D721Med (cell line): ENCODE measurements at places on chromosomes 6 and 20.

DNA sequence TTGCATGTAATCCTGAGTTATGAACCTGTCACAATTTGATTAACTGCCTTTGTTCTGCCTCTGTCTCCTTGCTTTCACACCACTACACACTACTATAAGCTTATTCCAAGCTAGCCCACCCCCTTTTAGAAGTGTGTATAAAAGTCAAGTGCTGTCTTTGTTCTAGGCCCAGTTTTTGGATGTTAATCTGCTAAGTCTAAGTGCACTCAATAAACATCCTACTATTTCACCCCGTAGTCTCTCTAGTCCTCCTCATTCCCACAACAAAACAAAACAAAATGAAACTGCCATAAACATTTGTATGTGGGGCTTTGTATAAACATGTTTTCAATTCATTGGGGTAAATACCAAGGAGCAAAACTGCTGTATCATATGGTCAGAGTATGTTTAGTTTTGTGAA lies 16.1 kb upstream of the SPACA1 start:
- DNase-seq: no peak

DNA sequence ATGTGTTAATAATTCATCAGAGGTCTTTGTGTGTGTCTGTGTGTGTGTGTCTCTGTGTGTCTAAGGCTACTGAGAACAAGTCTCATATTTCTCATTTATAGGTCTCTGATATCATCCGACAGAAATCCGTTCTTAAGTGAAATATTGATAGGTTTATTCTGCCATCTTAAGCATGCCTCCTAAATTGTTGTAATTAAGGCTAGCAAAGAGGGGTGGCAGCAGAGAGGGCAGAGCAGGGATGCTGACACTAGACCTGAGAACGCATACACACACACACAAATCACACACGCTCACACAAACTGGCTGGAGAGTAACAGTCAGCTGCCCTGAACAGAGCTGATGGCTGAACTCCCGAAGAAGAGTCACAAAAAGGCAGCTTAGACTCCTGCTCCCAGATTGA lies 84.9 kb upstream of the LRFN2 start:
- DNase-seq: no peak

GRCh38 chr6:17161076-17161475 lies 59.2 kb downstream of the STMND1 start:
- DNase-seq: no peak

GRCh38 chr20:9269280-9269971 lies 200.5 kb downstream of the PLCB4 start:
- DNase-seq: no peak

DNA sequence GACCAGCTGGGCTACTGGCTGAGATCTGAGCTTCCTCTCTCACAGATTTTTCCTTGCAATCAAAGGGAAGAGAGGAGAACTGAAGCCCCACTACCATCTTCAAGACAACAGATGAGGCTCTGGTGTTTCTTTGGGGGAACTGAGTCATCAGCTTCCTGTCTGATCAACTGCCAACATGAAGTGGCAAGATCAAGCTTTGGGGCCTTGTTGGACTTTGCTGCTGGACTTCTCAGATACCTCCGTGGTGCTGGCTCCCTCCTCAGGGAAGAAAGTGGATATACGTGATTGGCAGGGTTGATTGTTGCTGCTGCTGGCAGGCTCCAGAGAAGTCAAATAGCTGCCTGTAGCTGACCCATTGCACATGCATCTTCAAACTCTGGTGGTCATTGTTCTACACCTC lies 3.6 kb upstream of the TOX2 start:
- DNase-seq: no peak

DNA sequence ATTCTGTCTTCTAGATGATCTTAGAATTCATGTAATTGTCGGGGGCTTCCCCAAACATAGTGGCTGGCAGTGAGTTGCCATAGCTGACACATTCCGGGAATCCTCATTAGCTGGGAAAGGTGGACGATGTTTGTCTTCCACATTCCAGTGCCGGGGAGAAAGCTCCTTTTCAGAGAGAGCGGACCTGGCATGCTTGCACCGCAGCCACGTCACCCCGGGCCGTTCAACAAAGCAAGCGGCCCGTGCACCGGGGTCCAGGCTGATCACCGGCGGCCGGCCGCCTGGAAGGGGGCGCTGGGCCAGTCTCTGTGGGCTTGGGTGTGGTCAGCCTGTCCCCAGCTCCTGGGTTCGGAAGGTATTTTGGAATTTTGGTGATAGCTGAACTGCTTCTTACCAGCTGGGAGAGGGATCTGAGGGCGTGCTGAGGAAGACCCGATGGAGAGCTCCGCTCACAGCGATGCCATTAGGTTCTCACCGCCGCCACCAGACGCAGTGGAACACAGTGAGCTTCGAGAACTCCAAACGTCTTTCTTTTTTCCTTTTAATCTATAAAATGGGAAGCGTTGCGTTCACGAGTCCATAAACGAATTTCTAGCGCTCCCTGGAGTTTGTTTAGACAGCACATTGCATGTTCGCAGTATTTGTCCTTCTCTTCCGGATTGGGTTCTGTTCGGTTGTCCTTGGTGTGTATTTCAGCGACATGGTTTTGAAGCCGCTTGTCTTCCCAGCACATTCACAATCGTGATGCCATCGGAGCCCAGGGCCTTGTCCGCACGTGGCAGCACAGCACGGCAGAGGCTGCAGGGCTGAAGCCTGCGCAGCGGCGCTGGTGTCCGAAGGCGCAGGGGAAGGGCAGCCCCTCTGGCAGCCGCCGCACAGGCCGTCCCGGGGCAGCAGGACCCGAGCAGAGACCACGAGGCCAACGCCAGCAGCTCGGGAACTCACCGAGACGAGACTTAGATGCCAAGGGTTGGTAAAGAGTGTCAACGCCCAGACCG lies 557.6 kb downstream of the QKI start:
- DNase-seq: no peak

- no peak for DNase-seq
Observed at GRCh38 chr6:90087106-90087833, 193.0 kb downstream of the GJA10 start.

- no peak for DNase-seq
Observed at GRCh38 chr20:5222919-5223634, 93.7 kb downstream of the PROKR2 start.

- no peak for DNase-seq
Observed at GRCh38 chr6:122713138-122713537, 66.4 kb upstream of the FABP7 start.

DNA sequence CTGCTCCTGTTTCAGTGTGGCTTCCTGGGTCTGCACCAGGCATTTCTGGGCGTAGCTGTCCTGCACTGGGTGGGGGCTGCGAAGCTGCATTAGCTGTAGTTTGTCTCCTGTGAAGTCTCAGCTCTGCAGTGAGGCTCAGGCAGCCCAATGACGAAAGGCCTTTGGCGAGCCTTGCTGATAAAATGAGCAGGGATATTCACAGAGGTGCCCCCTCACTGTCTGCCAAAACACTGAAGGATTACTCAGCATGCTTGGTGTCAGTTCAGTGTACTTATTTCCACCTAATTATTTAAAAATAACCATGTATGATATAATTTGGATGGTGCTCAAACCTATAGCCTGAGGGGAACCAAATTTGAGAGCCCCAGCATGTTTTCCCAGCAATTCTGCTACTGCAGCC lies 73.5 kb downstream of the ECT2L start:
- no peak for DNase-seq
